ENCODE measurements at places on chromosomes 13 and 19.

DNA sequence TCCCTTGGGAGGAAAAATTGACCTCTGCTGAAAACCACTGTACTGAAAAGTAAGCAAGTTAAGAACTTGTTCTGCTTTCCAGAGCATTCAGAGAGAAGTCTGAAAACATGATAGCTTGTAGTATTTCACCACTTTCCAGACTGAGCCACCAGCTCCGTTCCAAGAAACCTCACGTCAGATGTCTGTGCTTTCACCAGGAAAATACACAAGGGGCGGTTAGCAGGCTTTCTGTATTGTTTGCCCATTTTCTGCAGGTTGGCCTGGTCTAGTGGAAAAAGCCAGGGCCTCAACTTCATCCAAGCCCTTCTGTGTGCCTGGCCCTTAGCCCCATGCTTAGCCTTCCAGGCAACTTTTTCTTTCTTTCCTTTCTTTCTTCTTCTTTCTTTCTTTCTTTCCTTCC, 36.4 kb downstream of the RXFP2 start:
- no peak for DNase-seq

DNA sequence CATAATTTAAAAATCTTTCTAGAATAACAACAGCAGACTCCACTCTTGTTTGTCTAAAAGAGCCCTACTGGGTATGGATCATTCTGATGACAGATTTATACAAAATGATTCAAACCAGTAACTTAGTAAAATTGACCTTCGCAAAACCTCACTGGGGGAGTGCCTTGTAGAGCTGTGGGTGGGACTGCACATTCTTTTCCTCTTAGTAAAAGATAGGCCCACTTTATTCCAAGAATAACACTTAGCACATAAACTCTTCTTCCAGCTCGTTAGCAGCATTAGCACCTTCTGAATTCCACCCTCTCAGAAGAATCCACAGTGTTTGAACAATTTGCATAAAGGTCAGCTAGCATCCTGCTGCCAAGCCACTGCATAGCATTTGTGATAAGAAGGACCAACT, 106.8 kb downstream of the STOML3 start:
- no peak for DNase-seq

- no peak for DNase-seq
These were observed 7.9 kb downstream of the CD37 start for GRCh38 chr19:49343123-49343522.

- DNase-seq: no peak
These were observed 448.4 kb downstream of the COG6 start for GRCh38 chr13:40103864-40104263.

DNA sequence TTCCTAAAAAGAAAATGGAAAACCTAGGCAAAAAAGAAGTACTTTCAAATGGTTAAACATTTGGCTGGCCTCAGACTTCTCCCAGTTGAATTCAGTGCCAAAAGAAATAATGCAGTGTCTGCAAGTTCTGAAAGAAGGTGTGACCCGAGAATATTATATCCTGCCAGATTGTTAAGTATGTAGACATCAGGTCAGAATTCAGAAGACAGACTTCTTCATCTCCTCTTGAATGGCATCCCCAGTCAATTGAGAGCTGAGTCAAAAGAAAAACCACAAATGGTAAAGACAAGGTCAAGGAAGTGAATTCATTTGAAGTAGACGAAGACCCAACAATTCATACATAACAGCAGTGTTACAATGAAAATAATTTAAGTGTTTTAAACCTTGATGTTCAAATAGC, 194.5 kb downstream of the NBEA start:
- DNase-seq: no peak

DNA sequence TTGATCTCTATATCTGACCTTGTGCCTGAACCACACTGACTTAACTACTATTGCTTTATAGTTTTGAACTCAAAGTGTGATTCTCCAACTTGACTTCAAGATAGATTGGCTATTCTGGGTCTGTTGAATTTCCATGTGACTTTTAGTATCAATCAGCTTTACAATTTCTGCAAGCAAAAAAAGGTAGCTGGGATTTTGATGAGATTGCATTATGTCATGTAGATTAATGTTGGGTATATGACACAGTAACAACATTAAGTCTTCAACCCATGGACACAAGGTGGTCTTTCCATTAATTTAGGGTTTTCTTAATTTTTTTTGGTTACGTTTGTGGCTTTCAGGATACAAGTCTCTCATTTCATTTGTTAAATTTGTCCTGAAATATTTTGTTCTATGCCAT, 28.2 kb downstream of the NLRP5 start:
- no peak for DNase-seq

DNA sequence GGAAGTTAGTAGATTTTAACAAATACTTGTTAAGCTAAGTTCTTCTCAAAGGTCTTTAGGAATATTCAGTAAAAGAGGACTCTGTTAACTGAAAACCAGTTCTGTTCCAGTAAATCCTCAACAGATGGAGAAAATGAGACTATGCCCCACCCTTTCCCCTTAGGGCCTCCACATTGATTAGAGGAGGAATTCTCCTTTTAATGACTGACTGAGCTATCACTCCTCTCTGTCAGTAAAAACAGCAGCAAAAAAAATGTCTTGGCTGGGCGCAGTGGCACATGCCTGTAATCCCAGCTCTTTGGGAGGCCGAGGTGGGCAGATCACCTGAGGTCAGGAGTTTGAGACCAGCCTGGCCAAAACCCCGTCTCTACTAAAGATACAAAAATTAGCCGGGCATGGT, 50.1 kb downstream of the NLRP12 start:
- DNase-seq: no peak

GRCh38 chr19:45428384-45429231, 4.9 kb upstream of the ERCC1 start:
- no peak for DNase-seq

- DNase-seq: no peak
These were observed 18.0 kb upstream of the CD22 start for GRCh38 chr19:35310811-35311465.

- DNase-seq: no peak
These were observed 52.0 kb downstream of the KLF5 start for GRCh38 chr13:73110814-73111213.

DNA sequence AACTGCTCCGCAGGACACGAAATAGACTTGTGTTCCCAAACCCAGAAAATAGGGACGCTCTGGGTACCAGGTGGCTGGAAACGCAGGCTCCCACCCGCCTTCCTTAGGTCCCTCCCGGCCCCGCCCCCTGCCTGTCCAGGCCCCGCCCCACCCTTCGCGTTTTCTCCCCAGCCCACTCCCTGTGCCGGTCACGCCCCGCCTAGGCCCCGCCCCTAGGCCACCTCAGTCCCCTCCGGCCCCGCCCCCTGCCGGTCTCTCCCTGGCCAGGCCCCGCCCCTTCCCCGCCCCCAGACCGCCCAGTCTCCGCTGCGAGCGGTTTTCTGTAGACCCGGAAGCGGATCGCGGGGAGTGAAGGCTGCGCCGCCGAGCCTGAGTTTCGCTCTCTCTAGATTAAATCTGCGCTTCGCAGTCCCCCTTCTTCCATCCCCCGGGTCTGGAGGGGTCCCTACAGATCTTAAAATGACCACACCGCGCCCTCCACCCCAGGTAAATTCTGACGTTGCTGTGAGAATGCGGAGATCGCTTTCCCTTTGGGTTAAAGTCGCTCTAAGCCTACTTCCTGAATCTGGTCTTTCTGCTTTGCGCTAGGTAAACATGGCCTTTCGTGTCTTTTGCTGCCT, 3.7 kb upstream of the ZNF665 start:
- DNase-seq: no peak

- DNase-seq: no peak
These were observed 13.2 kb upstream of the CAMSAP3 start for GRCh38 chr19:7582446-7582845.

GRCh38 chr13:20349564-20350381, 117.7 kb upstream of the GJB6 start:
- DNase-seq: no peak

- no peak for DNase-seq
These were observed 572.5 kb downstream of the OLFM4 start for GRCh38 chr13:53601113-53601512.

DNA sequence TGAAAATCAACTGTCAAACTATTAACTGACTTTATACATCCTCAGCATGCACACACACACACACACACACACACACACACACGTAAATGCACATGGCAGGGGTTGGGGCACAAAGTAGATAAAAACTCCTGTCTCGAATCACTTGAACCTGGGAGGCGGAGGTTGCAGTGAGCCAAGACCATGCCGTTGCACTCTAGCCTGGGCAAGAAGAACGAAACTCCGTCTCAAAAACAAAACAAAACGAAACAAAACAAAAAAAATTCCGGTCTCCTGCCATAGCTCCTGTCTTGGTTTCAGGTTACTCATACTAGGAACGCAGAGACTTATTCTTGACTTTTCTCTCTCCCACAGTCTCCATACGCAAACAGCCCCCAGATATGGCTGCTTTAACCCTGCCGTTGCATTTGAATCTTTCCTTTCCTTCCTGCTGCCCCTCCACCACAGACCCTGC, 148.9 kb downstream of the SHISA2 start:
- no peak for DNase-seq

- peak; percentile 65 for DNase-seq
These were observed 59.4 kb upstream of the TSHZ3 start for GRCh38 chr19:31408460-31409124.

DNA sequence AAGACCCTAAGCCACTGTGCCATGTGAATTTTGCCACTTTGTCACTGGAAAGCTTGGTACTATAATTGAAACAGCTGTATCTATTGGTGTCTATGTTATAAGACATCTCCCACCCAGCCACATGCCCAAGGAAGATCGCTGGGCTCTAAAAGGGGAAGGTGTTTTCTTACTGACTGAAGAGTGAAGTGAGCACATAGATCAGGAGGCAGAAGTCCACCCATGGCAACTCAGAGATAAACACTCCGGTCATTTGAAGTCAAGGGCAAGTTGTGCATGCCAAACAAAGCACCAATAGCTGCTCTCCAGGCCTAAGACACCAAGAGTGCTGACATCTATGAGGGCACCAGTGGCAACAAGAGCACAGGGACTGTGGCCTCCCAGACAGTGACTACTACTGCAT, 153.8 kb downstream of the KCTD12 start:
- no peak for DNase-seq

GRCh38 chr13:64438084-64438483, 2792.1 kb downstream of the PCDH9 start:
- DNase-seq: no peak

DNA sequence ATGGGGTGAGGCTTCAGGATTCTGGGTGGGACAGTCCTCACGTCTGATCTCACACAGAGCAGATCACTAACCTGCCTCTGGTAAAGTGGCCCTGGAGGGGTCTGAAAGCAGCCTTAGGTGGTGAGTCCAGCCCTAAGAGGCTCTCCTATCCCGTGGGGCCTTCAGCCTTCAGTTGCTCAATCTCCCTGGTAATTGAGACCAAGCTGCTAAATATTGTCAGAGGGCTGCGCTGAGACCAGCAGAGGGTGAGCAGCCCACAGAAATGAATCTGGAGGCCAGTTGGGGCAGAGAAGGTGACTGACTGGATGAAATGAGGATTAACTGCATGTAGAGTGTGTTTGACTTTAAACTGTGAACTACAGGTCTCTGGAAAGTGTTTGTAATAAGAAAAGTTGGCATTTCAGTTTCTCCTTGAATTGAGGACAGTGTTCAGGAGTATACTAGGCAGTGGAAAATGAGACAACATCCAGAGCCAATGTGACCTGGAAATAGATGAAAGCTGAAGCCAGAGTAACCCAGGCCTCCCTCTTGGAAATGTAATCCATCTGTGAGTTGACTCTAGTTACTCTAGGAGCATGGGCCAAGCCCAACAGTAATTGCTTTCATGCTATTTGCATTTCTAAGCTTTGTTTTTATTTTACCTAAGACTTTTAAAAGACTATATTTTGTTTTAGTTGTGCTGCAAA, 14.3 kb upstream of the HSPH1 start:
- no peak for DNase-seq

DNA sequence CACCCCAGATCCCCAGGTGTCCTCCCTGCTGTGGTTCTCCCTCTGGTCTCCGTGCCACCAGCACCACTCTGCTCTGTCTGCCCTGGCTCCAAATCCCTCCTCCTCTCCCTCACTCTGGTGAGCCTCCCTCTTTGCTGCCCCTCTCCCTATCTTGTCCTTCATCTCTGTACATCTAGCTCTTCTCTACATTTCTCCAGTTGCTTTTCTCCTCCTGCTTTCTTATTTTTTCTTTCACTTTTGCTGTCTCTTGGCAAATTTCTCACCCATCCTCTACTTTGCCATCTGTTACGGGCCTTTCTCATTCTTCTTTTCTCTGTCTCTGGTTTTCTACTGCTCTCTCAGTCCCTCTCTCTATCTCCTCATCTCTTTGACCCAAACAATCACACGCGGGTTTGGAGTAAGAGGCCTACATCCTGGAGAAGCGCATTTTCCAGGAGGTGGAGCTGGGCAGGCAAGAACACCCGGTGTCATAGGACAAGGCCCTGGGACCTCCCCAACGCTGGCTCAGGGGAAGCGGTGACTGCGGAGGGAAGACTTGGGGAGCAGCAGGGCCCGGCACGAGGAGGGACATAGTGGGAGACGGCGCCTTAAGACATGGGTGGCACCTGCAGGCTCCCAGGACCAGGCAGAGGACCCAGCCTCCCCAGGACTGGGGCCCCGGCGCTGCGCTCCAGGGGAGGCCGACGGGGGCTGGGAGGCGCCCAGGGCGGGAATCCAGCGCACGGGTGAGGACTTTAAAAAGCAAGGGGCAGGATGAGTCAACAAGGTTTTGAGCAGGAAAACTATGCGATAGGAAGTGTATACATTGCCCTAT, 9.9 kb downstream of the ZNF611 start:
- DNase-seq: no peak

DNA sequence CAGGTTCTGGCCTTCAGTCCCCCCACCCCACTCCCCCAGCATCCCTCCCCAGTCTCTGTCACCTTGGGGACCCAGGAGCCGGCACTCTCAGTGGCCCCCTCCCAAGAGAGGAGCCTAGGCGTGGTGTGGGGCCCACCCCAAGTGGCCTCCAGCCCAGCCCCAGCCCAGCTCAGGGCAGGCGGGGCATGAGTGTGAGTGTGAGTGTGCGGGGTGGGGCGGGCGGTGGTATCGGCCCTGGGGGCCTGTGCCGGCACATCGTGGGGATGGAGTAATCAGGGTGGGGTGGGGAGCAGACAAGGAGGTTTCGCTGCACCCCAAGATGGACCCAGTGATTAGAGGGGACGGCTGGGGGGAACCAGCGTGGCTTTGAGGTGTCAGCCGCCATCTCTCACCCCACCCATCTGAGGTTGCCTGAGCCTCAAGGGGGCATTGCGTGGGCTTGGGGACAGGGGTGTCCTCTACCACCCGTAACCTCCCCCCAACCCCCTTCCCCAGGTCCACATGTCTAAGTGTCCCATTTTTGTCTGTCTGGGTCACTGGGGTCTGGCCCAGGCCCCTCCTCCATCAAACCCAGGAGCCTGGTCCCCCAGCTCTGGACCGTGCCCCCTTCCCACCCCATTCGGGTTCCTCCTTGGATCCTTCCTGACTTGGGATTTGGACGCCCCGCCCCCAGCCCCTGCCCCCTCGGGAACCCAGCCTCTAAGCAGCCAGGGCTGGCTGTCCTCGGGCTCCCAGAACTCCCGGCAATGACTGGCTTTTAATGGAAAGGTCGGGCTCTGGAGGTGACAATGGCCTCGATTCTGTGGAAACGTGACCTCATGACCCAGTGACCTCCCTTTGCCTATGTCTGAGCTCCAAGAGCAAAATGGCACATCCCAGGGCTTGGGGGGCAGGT, 6.9 kb upstream of the SULT2B1 start:
- DNase-seq: no peak

- no peak for DNase-seq
These were observed 153.2 kb upstream of the SOX1 start for GRCh38 chr13:111913761-111914140.
